ENCODE measurements at places on chromosomes 2 and 18.
A peak's percentile ranks its signal among the peaks of the same experiment; 100 is the strongest.

- DNase-seq: no peak
Observed at GRCh38 chr2:203533676-203534591, 1.2 kb downstream of the RAPH1 start.

GRCh38 chr2:21944536-21944935, 820.8 kb downstream of the TDRD15 start:
- DNase-seq: no peak

DNA sequence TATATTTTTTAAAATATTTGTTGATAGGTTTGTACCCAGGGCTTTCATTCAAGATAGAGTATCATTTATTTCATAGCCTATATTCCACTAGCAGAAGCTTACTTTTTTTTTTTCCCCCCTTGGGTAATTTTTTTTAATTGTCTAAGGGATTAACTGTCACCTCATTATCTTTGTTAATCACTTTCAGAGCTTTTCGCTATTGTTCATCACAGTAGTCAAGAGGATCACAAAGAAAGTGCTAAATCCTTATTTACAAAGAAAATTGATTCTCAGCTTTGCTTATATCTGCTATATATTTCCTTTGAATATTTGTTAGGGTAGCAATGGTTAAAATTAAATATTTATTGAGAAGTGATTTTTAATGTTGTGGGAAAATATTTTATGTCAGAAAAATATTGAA, 59.0 kb downstream of the CAMKMT start:
- no peak for DNase-seq

- no peak for DNase-seq
Observed at GRCh38 chr2:30404319-30405259, 42.5 kb upstream of the LCLAT1 start.

DNA sequence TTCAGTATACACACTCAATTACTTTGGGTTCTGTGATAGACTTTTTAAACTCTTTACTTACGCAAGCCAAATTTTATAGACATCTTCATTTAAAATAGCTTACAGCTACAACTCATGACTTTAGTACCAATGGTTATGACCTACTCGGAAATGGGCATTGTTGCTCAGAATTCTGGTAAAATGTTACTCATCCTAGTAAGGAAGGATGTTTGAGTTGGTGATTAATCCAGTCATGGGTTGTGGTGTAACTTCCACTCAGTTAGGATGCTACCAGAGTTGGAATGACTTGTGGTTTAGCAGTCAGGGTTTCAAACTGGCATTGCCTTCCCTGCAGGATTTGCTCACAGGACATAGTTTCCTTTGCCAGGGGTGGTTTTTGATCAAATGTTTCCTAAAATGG, 7.4 kb upstream of the NPC1 start:
- peak; percentile 67 for DNase-seq

- DNase-seq: no peak
Observed at GRCh38 chr18:46060359-46060841, 11.7 kb downstream of the PSTPIP2 start.

GRCh38 chr2:12763486-12763885, 46.8 kb downstream of the TRIB2 start:
- no peak for DNase-seq

DNA sequence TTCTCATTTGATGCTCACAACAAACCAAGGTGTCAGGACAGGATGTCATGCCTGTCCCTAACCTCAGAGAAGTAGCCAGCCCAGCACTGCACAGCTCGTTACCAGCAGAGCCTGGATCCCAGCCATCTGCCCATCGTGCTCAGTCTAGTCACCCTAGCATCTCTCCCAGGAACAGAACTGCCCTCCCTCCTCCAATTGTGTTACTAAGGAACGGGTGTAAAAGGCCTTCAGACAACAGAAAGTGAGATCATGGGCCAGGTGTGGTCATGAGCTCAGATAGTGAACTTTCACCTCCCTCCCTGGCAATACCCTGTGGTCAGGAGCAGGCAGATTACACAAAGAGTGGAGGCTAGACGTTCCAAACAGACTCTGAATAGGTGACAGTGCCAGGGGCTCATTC, 111.8 kb upstream of the PPP1CB start:
- DNase-seq: no peak

DNA sequence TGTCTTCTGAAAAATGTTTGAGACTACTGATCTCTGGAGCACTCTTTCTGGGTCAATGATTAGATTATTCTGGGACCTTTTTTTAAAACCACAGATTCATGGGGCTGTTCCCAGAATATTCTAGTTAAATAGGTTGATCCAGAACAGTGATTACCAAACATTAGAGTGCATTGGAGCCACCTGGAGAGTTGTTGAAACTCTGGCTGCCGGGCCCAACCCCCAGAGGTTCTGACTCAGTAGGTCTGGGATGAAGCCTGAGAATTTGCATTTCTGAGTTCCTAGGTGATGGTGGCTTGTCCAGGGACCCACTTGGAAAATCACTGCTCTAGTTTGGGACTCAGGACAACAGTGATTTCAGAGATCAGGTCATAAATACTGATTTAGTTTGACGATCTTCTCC, 197.3 kb downstream of the PTPRM start:
- no peak for DNase-seq

GRCh38 chr2:368386-368785, 80.5 kb upstream of the ALKAL2 start:
- DNase-seq: no peak

DNA sequence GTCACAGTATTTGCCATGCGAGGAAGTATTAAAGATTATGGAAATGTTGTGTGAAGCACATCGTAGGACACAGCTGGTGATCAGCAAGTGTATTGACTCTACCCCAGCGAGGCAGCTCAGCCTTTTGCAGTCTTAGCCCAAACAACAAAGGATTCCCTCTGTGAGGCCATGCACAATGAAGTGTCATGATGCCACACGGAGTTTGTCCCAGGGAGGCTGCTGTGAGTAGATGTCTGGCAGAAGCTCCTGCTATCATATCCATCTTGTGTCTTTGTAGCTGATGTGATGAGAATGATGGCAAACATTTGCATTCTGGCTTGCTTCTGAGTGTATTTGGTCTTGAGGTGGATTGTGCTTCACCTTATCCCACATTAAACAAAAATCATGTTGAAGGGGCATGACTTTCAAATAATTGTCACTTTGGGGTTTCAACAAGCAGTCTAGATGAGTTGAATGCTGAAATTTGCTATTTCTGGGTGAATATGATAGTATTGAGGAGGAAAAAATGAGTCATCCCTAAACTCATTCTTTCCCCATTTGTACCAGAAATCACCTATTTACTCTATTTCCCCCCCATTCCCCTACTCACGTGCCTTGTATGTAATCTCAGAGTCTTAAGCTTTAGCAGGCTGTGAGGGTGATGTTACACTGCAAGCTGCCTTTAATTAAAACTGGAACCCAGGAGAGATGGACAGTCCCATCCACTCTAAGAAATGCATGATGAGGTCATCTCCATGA, 273.5 kb downstream of the RNF144A start:
- no peak for DNase-seq

GRCh38 chr2:19251554-19251953, 106.9 kb downstream of the OSR1 start:
- DNase-seq: no peak

GRCh38 chr2:154589514-154589913, 109.0 kb upstream of the KCNJ3 start:
- DNase-seq: no peak

DNA sequence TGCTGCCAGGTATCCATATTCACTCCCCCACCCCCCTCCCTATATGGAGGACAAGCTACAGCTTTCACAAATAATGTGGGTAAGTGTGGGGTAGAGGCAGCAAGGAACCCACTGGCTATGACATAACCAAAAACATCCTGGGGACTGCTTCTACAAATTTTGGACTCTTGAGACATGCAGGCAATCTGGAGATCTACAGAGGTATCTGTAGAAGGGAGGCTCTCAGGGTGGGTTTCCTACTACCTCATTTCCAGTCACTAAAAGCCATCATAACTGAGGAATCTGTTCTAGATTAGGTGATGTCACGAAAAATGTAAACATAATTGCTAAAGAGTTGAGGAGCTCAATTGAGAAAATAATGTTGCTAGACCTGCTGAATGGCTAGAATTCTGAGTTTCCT, 46.8 kb upstream of the WIPF1 start:
- no peak for DNase-seq

DNA sequence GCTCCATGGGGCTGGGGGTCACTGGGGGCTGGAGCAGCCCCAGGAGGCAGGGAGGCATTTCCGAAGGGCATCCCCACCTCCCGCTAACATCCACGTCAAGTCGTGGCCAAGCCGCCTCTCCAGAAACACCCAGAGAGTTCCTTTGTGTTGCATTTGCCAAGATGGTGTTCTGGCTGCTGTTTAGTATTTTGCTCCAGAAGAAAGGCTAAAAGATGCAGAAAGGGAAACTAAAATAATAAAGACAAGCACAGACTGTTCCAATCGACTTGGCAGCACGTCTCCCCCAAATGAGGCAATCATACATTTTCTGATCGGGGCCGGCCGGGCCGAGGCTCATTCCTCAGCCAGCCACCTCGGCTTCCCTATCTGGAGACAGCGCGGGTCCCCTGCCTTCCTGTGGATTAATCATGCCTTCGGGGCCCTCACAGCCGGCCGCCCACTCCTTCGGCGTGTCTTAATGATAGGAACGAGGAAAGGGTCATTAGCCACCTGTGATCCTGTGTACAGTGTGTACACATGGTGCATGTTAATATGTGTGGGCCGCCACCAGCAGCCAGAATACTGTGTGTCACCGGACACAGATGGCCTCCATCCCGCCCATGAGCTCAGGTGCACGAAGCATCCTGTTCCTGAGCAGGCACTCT, 169.2 kb downstream of the KLHL29 start:
- no peak for DNase-seq

DNA sequence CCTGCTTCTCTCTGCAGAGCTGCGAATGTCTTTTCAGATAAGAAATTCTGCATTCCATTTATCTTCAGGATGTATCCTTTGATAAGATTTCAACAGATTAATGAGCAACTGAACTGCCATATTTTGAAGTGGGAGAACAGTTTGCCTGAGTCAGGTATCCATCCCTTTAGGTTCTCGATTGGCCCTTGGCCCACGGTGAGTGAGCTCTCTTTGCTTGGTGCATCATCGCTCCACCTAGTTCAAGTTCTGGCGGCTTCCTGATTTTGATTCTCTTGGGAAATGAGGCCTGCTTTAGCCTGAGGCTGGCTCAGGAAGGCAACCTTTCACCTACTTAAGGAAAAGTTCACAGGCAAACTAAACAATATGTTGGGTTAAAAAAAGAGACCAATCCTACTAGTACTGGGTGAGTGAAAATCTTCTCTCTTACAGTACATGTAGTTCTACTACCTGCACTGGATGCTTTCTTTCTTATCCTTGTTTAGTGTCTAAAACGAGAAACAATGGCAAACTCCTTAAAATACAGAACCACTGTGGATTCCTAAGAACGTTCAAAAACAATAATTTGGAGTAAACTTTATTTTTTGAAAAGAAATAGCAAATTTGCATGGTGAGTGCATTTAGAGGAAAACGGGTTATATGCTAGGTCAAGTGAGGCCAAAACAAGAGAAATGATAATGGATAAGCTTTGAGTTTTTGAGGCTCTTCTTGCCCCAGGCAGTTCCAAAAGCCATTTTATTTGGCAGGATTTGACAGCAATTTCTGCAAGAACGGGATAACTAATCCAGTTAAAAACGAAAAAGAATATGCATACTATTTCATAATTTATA, 837 bp upstream of the ACSL3 start:
- DNase-seq: no peak

DNA sequence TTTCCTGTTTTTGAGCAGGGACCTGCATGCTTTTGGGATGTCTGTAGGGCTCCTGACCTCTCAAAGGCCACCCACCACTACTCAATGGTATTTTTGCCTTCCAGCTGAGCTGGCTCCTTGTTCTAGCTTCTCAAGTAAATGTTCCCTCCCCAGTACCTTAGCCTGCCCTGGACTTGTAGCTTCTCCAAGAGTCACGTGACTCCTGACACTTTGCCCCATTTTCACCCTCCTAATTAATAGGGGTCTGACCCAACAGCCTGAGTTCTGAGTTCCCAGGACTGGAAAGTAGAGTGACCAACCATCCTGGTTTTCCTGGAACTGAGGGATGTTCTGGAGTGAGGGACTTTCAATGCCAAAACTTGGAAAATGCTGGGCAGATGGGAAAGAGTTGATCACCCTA, 4.0 kb downstream of the LBX2 start:
- DNase-seq: no peak

DNA sequence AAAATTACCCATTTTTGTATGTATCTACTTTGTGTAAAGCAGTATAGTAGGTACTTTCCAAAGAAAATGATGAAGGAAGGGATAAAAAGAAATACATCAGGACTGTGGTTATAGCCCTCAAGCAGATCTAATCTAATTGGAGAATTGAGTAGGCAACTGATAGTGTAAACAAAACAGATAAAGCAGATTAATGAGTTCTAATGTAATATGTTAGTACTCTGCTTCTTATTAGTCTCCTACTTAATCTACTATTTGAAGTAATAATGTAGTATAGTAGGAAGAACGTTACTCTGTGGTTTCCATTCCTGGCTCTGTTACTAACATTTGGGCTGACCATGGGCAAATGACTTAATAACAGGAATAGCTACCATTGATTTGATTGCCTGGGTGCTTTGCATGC, 250.7 kb downstream of the ARHGAP15 start:
- DNase-seq: no peak

DNA sequence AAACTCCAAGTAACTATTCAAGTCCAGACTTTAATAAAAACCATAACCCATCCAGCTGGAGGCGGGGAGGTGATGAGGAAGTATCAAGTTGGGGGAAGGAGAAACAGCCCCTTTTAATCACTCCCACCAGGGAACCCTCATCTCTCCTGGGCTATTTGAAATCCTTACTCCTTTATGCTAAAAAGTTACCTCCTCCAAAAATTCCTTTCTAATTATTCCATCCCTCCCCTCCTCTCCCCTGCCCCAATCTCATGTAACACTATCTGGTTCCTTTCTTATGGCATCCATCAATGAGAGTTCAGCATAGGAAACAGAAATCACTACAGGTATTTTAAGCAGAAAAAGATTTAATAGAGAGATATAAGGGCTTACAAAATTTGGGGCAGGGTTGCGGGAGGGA, 9.3 kb upstream of the SLC14A2 start:
- no peak for DNase-seq

DNA sequence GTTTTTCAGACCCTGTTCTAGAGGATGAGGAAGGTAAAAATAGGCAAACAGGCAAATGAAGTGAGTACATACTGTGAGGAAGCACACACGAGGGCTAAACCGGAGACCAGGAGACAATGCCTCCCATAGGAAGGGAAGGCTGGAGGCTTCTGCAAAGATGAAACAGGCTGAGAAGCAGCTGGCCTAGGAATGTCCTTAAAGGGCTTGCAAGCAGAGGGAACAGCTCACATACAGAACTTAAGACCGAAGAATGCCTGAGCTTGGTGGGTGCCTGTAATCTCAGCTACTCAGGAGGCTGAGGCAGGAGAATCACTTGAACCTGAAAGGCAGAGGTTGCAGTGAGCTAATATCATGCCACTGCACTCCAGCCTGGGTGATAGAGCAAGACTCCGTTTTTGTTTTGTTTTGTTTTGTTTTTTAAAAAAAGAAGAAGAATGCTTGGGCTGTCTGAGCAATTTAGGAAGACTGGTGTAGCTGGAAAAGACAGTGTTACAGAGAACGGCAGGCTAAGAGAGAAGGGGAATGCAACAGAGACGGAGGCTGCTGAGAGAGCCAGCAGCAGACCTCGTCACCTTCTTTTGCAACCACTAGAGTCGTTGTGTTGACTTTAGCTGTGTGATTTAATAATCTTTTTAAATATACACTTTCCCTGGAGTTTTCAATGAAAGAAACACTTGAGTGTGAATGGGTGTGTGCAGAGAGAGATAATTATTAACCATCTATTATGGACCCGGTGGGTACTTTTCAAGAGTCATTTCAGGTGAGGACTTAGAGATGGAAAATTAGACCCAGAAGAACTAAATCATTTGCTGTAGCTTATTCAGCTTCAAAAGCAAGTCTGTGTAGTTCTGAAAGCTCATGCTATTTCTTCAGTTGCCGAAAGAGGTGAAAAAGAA, 232.8 kb downstream of the GALR1 start:
- no peak for DNase-seq

GRCh38 chr18:26022585-26022984, 67.8 kb downstream of the SS18 start:
- DNase-seq: no peak
